ENCODE measurements at places on chromosomes 7 and 10.

DNA sequence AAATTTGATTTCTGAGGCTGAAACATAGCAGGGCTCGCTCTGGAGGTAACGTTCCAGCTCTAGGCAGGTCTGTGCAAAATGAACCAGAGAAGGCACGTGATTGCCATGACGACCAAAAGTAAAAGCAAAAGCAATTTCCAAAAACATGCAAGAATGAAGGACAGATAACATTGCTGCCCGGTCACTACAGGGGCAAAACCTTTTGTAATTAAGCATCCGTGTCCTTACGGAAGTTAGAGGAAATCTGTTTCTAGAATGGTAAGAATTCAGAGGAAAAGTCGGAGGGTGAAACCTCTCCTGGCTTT lies 2.9 kb downstream of the KLF6 start:
- no peak for DNase-seq

- DNase-seq: no peak
These were observed 10.1 kb downstream of the CFTR start for GRCh38 chr7:117489911-117490310.

DNA sequence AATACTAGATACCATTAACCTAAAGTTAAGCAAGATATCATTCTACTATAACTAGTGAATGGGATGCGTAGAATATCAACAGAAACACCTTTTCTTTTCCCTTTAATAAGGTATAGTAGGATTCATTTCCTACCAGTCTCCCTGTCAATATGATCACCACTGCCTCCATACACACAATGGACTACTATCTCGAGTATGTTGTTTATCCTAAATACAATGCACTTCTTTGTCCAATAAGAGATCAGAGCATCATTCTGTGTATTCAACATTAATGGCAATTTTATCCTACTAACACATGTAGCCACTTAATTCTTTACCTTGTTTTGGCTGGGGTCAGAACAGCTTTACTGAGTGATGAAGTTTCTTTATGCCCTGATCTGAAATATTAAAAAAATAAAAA lies 276.3 kb downstream of the TFEC start:
- DNase-seq: no peak

- no peak for DNase-seq
These were observed 14.8 kb upstream of the ZNF485 start for GRCh38 chr10:43591303-43591904.

- no peak for DNase-seq
These were observed 184.7 kb downstream of the DOCK4 start for GRCh38 chr7:112021379-112022044.

DNA sequence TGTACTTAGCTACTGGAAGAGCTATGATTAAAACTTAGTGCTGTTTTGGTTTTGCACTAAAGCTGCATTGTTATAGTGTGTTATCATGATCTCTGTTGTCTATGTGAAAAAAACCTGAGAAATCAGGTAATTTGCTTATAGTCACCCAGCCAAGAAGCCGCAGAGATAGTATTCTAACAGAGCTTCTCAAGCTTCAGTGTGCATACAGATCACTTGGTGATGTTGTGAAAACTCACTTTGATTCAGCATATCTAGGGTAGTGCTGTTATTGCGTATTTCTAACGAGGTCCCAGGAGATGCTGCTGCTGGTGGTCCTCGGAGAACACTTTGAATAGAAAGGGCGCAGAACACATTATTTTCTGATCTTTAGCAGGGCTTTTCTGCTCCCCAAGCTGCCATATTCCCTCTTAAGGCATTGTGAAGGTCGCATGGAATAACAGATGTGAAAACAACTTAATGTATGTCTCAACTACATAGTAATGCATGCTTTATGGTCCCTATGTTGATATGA lies 68.4 kb upstream of the PDCD4 start:
- no peak for DNase-seq

- no peak for DNase-seq
These were observed 260.8 kb upstream of the COBL start for GRCh38 chr7:51577390-51577789.

DNA sequence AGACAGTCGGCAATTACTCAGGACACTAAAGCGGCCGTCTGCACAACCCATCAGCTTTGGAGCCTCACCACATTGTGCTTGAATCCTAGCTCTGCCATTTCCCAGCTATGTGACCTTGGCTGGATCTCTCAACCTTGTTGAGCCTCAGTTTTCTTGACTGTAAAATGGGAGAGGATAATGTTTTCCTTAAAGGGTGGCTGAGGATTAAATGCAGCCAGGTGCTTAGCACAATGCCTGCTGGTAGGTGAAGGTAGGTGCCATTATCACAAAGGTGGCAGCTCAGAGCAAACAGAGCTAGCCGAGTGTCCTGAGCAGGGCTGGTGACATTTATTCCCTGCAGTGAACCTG lies 508.5 kb upstream of the ZMIZ1 start:
- no peak for DNase-seq

Data from D721Med (cell line).